NAMALWA (cell line): ENCODE measurements at places on chromosomes 5 and 9.
A peak's percentile ranks its signal among the peaks of the same experiment; 100 is the strongest.

GRCh38 chr9:93501406-93501805 lies 48.0 kb upstream of the FAM120AOS start:
- DNase-seq: peak; percentile 12

DNA sequence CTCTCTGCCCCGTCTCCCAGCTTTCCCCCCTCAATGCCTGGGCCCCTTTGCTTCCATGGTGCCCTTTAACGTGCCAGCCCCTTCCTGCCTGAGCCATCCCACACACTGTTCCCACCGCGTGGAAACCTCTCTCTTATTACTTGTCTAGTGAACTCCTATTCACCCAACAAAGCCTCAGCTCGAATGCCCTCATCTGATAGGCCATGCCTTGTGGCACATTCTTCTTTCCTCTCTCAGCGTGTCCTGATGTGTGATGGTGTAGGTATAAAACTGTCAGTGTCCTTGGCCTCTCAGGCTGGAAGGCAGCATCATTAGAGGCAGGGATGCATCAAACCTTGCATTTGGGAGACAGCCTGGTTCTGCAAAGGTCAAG lies 152.3 kb downstream of the OLFM1 start:
- no peak for DNase-seq

DNA sequence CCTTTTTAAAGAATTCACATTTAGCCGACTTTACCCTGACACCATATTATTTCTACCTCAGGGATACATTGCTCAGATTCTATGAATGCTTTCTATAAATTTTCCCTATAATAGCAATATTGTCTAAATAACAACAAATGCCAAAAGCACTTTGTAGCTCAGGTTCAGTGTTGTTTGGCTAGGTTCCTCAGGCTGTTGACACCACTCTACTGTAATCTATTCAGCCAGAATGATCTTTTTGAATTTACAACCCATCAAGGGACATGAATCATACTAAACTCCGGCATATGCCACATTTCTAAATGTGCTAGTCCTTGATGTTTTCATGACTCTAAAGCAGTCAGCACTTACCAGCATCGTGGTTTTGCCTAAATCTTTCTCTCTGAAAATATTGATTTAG lies 641.5 kb upstream of the CDH10 start:
- DNase-seq: no peak

DNA sequence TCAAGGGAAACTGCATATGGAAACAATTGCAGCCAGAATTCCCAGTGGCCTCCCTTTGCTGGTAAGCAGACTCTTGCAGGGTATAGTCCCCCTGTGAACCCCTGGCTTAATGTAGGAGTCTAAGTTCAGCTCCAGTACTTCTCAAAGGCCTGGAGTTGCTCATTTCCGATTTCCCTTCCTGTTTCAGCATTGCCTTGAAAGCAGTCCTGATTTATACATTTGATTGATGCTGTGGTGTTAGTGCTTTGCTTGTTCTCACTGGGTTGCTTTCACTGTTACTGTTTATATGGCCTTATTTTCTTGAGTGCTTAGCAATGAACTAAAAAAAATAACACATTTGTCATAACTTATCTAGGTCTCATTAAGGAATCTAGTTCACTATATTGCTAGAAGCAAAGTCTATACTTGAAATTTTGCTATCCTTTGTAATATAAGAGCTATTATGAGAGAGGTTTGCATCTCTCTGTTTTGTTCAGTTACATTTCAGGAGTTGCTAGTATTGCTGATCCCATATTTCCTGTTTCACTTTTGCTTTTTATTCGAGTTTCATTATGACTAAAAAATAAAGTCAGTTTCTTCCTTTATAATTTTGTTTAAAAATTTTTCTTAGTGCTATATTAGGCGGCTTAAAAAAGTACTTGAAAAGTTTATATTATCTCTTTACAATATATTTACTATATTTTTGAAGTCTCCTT lies 122.4 kb upstream of the NMUR2 start:
- DNase-seq: no peak

DNA sequence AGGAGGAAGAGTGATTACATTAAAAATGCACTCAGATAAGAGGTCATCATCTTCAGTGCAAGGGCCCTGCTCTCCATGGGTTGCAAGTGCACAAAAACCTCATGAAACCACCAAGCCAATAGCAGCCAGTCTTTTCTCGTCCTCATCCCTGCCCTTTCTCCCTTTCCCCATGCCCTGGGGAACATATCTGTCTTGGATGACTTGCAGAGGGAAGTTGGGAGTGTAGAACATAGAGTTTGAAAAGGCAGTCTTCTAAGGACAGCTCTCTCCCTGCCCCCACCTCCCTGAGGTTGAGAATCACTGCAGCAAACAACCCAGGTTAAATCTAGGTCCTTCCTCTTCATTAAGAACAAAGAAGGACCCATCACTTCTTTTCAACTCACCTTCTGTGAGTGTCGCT lies 22.0 kb downstream of the DDX31 start:
- DNase-seq: no peak

DNA sequence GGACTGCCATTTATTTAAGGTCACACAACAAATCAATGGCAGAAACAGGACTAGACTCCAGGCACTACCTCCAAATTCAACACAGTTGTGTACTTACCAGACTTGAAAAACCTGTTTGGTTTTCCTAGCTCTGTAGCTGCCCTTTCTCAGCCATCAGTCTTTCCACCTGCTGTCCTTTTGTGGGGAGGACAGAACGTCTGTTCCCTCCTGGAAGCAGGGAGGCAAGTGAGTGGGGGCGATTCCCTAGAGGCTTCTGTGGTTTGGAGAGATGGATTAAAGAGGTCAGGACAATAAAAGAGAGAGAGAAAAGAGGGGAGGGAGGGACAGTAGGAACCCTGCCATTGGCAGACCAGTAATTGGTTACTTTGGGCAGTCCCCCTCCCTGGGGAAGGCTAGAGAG lies 14.7 kb downstream of the ASTN2 start:
- DNase-seq: no peak

GRCh38 chr9:120850315-120850714 lies 7.6 kb upstream of the PSMD5 start:
- DNase-seq: no peak

- no peak for DNase-seq
These were observed 1755.8 kb upstream of the WWC1 start for GRCh38 chr5:166535641-166536040.

DNA sequence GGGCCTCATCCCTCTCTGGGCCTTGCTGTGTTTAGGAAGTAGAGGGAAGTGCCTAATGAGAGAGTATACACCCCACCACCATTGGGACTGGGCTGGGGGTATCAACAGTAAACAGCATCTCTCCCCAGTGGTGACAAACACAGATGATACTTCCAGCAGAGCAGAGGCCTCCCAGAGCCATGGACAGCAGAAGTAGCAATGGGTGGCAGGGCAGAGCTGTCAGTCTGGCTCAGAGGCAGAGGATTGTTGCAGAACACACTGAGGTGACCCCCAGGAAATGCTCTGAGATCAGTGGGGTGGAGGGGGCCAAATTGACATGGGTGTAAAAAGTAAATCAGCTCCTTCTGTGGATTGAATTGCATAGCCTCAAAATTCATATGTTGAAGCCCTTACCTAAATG lies 12.1 kb upstream of the P4HA2 start:
- no peak for DNase-seq

- DNase-seq: no peak
These were observed 11.0 kb downstream of the UBAC1 start for GRCh38 chr9:135950135-135950682.

DNA sequence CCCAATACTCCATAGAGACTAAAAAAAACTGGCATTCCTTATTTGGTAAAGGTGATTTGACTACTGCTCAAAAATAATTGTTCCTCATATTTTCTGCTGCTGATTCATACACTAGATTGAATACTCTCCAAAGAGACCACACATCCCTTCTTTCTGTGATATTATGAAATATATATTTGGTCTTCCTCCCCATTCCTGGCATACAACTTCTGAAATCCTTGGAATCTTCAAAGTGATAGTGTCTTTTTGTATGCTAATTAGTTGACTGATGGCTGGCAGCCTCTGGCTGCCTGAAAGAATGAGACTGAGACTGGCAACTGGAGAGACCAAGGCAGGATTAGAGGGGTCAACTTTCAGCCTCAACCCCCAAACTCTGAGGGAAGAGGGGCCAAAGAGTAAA lies 348.0 kb upstream of the RFX3 start:
- no peak for DNase-seq

DNA sequence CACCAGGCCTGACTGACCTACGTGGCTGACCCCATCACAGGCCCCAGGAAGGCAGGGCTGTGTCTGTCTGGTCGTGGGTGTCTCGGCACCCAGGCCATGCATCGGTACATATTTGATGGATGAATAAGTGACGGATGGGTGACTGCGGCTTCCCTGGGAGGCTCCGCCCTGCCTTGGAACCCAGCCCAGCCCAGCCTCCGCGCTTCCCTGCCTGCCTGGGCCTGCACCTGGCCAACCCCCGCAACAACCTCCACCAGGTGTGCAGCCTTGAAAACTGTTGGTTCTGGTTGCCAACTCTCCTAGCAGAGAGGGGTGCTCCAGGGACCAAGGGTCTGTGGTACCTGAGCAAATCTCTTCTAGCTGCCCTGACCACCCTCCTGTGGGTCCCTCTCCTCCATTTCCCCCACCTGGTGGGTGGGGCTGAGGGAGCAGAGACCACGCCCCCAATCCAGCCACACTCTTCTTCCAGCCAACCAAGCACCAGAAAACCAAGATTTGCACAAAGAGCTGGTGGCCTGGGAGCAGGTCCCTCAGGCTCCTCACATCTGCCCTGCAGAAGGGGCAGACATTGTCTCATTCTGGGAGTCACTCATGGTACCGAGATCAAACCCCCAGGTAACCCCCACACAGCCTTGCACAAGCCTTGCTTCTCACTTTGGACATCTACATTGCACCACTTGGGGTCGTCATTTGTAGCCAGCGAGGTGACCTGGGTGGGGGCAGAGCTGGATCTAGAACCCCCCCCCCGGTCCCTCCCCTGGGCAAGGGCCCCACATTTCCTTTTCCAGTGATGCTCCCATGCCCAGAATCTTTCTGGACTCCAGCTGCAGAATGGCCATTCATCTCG lies 100.6 kb upstream of the IER5L start:
- DNase-seq: peak; percentile 33

- DNase-seq: no peak
These were observed 19.1 kb downstream of the GALNT10 start for GRCh38 chr5:154209591-154210081.

DNA sequence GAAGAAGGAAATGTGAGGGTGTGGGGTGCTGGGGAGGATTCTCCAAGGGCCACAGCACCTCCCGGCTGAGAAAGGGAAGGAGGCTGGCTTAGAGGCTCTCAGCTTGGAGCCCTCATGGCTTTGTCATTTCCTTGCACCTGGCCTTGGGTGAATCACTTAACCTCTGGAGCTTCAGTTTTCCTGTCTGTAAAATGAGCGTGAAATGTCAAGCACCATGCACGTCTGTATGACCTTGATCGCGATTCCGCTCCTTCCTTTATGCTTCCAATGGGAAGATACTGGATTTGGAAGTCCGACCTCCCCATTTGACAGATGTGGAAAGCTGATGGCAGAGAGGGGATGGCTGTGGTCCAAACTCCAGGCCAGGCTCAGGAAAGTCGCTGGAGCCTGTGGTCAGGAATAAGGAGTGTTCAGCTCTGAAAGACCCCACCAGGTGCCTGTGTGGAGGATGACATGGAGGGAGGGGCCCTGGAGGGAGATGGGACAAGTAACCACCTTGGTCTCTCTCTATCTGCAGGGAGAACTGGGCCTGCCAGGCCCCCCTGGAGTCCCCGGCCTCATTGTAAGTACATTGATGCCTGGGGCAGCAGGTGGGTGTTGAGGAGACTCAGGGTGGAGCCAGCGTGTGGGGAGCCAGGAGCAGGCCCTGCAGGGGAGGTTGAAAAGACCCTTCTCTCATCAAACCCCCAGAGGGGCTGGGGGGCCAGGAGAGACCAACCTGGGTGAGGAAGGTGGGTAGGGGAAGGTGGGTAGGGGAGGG lies 66.5 kb downstream of the COL27A1 start:
- no peak for DNase-seq

GRCh38 chr5:115246361-115246991 lies 16.2 kb downstream of the PGGT1B start:
- peak; percentile 74 for DNase-seq

GRCh38 chr5:71923755-71924154 lies 183.5 kb upstream of the MAP1B start:
- no peak for DNase-seq

GRCh38 chr9:35689542-35690293 lies at the start of gene TPM2:
Gene TPM2, minus strand, starts transcription at chr9:35689925. Its CDS starts 108 bp downstream, at chr9:35689817.
- DNase-seq: peak; percentile 38

DNA sequence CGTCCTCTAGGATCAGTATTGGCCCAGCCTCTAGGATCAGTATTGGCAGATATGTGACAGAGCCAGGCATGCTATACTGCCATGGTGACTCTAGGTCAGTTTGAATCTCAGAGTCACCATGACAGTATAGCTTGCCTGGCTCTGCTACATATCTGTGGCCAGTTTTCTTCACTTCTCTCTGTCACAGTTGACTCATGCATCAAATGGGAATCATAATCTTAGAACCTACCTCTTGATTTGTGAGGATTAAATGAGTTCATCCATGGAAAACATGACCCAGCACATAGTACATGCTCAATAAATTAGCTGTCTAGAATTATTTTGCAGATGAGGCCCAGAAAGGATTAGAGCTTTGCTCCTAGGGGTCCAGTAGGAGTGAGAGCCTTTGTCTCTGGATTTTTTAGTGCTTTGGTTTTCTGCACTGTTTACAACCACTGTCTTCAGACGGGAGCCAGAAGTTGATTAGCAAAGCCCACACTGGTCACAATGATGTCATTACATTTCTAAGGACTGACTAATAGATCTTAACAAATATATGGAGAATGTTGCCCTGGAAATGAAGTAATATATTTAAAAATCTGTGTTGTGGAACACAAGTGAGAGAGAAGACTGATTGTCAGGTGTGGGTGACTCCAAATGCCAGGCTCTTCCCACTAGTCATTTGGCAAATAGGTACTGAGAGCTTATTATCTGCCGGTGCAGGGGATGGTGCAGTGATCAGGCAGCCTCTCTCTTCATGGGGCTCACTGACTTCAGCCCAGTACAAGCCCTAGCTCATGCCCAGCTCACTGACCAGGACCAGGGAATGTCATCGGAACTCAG lies 76.0 kb downstream of the COL15A1 start:
- DNase-seq: no peak

- DNase-seq: no peak
These were observed 415.1 kb downstream of the TMEM161B start for GRCh38 chr5:87853541-87853940.

GRCh38 chr5:149229298-149229937 lies 42.2 kb upstream of the AFAP1L1 start:
- no peak for DNase-seq
